ENCODE measurements at places on chromosomes 5 and 9. TPM values are rescaled to one million over a fixed set of nuclear protein-coding genes. Genes with fewer than 3 reads are reported as not detected.

PCSK5 gene
- 11.2 TPM for total RNA-seq

ADGRD2 gene
- total RNA-seq: not detected

GLRA1 gene
- not detected for total RNA-seq

PCDHA10 gene
- 6.6 TPM for total RNA-seq

DNA sequence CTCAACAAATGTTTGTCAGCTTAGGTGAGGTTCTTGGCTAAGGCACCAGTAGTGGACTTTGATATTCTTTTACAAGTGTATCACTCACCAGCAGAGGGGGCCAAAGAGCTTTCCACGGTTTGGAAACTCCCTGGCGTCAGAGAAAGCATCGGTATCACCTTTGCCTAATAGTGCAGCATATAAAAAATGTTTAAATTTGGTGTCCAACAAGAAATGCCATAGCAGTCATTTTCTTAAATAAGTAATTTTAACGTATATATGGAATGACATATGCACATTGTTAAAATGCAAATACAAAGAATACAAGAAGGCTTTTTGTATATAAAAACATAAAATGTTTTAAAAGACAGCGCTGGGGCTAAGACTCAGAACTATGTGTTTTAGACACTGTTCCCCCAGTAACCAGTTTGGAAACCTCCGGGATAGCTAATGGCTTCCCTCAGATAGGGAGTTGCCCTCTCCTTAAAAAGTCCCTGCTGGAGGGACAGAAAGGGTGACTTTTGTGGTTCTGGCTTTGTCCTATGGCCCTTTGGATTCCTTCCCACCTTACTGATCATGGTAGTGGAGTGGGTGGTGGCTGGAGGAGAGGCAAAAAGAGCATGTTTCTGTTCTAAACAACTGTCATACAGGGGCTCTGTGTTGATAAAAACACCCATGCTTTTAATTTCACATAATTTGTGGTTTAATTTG is 124.6 kb downstream of the GPBP1 start:
- no peaks in the 10 kb centered on the region for H3K27me3 ChIP-seq
- H3K4me3 ChIP-seq: no peak overlapping the region
- no peaks in the 10 kb centered on the region for H3K36me3 ChIP-seq
- DNase-seq: peak; percentile 93
- H3K27ac ChIP-seq: peak overlapping the region; percentile 15

DNA sequence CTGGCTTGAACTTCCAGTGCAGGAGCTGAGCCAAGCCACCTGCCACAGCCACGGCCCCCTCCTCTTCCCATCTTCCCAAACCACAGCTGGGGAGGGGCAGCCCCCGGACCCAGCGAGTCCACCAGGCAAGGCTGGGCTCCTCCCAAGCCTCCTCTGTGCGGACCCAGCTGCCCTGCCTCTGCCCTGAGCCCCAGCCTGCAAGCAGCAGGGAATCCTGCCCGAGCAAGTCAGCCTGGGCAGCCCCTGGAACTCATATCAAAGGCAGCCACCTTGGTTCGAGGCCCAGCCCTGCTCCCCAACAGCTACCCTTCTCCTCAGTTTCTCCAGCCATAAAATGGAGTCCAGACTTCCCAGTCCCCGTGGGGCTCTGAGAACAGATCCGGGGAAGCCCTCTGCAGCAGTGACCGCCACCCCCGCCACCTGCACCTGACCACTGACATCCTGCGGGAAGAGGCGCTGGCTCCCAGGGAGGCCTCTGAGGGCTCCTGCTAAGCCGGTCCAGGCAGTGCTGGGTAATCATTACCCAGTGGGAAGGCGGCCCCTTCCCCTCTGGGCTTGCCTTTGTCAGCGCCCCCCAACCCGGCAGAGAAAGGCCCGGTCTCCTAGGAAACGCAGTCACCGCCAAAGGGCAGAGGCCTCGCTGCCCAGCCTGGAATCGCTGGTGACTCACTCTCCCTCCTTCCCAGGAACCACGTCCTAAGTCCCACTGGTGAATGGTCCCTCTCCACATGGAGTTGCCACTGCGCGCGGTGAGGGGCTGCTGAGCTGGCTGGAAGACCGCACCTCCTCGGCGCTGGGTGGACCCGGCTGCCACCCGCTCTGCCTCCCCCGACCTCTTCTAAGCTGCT is 1.5 kb downstream of the VAV2 start:
- DNase-seq: peak; percentile 82
- H3K27me3 ChIP-seq: no peaks in the 10 kb centered on the region
- H3K4me3 ChIP-seq: peak overlapping the region; percentile 37
- H3K36me3 ChIP-seq: no peaks in the 10 kb centered on the region

DNA sequence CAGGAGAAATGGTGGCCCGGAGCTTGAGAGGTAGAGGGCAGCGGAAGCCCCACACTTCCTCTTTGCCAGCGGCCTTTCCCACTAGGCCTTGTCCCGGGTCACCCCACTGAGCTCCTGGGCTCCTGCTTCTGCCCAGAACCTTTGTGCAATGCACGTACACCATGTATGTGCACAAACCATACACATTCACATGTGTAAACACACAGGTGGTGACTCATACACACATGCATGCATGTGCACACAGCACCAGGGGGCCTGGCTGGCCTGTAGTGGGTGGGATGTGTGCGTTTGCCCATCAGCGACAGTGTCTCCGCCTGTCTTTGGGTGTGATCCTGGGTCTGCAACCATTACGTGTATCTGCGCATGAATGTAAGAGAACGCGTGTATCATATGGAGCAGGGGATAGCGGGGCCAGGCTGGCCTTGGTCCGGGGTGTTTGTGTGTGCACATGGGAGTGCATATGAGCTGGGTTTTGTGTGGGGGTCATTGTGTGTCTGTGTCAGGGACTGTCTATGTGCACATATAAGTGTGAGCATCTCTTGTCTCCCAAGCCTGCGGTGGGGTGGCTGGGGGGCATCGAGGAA is 43.7 kb downstream of the PSD2 start:
- DNase-seq: no peak
- no peak overlapping the region for H3K27ac ChIP-seq
- H3K4me3 ChIP-seq: no peak overlapping the region
- H3K4me1 ChIP-seq: no peaks in the 10 kb centered on the region

DNA sequence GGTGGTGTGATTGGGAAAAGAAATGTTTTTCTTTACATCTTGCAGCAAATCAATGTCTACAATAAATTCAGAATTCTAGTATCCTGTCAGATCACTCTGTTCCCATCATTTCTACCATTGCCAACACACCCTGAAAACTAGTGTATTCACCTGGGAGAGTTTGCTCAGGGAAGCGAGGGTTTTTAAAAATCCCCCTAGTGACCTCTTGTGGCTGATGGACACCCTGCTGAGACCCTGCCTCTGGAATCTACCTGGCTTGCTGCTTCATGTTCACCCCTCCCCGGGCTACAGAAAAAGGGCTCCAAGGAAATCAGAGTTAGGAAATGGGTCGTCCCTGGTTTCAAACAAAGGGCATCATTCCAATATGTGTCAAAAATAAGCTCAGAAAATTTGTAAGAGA is 21.4 kb upstream of the ALDOB start:
- no peaks in the 10 kb centered on the region for H3K36me3 ChIP-seq
- no peak overlapping the region for H3K4me3 ChIP-seq
- H3K27ac ChIP-seq: no peak overlapping the region
- H3K27me3 ChIP-seq: no peaks in the 10 kb centered on the region

- no peak for DNase-seq
- H3K27ac ChIP-seq: no peak overlapping the region
- no peaks in the 10 kb centered on the region for H3K4me1 ChIP-seq
- H3K27me3 ChIP-seq: no peaks in the 10 kb centered on the region
- H3K4me3 ChIP-seq: no peak overlapping the region
- H3K36me3 ChIP-seq: no peaks in the 10 kb centered on the region
Measured at GRCh38 chr5:56900395-56900794, 9.0 kb upstream of the SETD9 start.

DNA sequence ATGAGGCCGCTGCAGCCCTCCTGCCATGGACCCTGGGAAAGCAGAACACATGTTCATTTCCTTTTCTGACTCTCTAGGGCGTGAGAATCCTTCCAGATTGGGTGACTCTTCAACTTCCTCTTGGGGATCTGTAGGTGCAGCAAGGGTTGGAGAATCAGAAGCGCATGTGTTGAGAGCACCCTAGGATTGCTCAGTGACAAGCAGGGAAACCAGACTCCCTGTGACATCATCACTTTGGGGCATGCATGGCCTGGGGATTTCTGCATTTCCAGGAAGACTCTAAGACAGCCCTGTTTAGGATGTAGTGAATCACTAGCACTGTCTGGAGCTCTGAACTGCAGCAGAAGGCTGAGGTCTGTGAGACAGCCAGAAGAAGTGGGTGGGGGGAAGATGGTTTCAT is 15.1 kb upstream of the LCP2 start:
- H3K36me3 ChIP-seq: no peaks in the 10 kb centered on the region
- no peaks in the 10 kb centered on the region for H3K4me1 ChIP-seq
- no peak for DNase-seq
- no peaks in the 10 kb centered on the region for H3K27me3 ChIP-seq
- no peak overlapping the region for H3K27ac ChIP-seq

- no peaks in the 10 kb centered on the region for H3K4me1 ChIP-seq
- H3K27ac ChIP-seq: no peak overlapping the region
- H3K27me3 ChIP-seq: peaks cover 4% of the 10 kb centered on the region
Measured at GRCh38 chr5:98839469-98840383, 66.3 kb downstream of the RGMB start.

DNA sequence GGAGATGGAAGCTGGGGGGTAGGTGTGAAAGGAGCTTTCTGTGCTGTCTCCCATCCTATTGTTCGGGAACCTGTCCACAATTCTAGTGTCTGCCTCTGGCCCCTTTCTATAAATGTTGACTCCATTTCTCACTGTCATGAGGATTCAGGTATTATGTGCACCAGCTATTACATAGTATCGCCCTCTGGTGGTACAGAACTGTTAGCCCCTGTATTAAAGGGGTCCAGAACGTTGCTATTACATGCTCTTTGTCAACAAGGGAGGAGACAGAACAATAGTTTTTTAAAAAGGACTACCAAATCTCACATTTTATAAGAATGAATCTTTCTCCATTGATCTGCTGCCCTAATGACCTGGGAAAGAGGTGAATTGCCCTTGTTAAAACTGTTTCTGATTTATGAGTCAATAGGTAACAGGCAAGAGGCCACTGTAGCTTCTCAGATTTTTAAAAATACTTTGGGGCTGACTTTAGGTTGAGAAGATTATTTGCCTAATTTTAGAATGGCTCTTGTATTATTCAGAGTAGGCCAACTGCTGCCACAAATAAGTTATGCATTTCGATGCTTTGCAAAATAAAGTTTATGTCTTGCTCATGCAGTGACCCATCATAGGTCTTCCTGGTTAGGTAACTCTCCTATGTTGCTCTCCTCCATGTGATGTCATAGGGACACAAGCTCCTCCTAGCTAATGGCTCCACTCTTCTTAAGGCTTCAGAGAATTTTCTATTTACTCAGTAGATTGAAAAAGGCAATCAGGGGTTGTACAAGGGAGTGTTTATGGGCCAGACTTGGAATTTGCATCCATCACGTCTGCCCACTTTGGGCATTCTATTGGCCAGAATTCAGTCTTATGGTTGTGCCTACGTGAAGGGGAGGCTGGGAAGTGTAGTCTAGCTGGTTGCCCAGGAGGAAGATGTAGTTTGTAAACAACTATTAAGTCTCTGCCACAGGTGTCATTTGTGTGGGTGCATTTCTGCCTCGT is 20.8 kb downstream of the DCANP1 start:
- DNase-seq: peak; percentile 43
- no peak overlapping the region for H3K4me3 ChIP-seq
- H3K27me3 ChIP-seq: no peaks in the 10 kb centered on the region
- H3K36me3 ChIP-seq: no peaks in the 10 kb centered on the region
- no peak overlapping the region for H3K27ac ChIP-seq
- no peaks in the 10 kb centered on the region for H3K4me1 ChIP-seq

DNA sequence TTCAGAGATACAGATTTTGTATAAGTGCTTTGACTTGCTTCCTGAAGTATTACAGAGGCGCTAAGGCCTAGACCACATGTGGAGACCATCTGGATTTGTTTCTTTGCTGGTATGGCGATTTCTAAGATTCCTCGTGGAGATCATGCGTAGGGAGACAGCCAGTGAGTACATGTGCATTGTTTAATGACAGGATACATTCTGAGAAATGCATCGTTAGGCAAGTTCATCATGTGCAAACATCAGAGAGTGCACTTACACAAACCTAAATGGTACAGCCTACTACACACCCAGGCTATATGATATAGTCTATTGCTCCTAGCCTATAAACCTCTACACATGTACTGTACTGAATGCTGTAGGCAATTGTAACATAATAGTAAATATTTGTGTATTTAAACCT is 16.5 kb upstream of the CEP120 start:
- H3K27me3 ChIP-seq: no peaks in the 10 kb centered on the region
- H3K27ac ChIP-seq: no peak overlapping the region
- no peak overlapping the region for H3K4me3 ChIP-seq

DNA sequence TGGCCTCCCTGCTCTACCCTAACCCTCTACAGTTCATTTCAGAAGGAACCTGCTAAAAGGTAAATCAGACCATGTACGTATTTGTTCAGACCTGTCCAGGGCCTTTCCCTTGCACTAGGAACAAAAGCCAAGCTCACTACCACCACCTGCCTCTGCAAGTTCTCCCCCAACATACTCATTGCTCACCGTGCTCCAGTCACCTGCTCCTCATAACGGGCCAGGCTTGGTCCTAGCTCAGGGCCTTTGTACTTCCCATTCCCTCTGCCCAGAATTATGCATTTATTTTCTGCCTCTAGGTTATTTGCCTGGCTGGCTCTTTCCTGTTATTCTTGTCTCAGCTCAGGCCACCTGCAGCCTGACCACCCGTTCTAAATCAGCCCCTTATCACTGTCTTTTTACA is 4.8 kb upstream of the FGF1 start:
- H3K36me3 ChIP-seq: no peaks in the 10 kb centered on the region
- no peaks in the 10 kb centered on the region for H3K4me1 ChIP-seq
- no peak overlapping the region for H3K4me3 ChIP-seq
- H3K27me3 ChIP-seq: no peaks in the 10 kb centered on the region
- no peak for DNase-seq

DNA sequence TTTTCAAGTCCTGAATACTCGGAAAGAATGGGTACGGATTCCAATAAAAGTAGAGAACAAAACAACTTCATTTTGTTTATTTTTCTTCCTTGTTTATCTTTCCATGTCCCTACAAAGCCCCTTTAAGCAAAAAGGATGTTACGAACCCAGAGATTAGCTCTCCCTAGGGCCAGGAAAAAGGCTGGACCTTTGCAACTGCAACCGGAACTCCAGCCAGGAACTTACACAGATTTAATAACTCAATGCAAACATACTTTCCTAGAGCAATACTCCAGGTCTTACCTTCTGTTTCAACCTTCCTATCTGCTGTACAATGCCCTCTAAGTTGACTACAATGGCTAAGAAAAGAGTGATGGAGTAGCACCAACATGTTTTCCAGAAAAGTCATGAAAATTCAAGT is 7.0 kb downstream of the DENND1A start:
- H3K4me1 ChIP-seq: peaks cover 7% of the 10 kb centered on the region
- H3K36me3 ChIP-seq: no peaks in the 10 kb centered on the region
- DNase-seq: no peak
- H3K4me3 ChIP-seq: no peak overlapping the region
- no peaks in the 10 kb centered on the region for H3K27me3 ChIP-seq

- no peak for DNase-seq
- no peaks in the 10 kb centered on the region for H3K36me3 ChIP-seq
- no peaks in the 10 kb centered on the region for H3K4me1 ChIP-seq
Measured at GRCh38 chr5:69288688-69289087, 43.9 kb downstream of the CCDC125 start.

- H3K4me1 ChIP-seq: no peaks in the 10 kb centered on the region
- DNase-seq: no peak
- H3K4me3 ChIP-seq: no peak overlapping the region
- no peaks in the 10 kb centered on the region for H3K27me3 ChIP-seq
Measured at GRCh38 chr5:102532123-102532522, 33.3 kb upstream of the SLCO6A1 start.

All from body of pancreas (tissue), 4 donors.